ENCODE measurements at places on chromosomes 4 and X.

- DNase-seq: no peak
Observed at GRCh38 chrX:47145395-47146120, 537 bp downstream of the RBM10 start.

DNA sequence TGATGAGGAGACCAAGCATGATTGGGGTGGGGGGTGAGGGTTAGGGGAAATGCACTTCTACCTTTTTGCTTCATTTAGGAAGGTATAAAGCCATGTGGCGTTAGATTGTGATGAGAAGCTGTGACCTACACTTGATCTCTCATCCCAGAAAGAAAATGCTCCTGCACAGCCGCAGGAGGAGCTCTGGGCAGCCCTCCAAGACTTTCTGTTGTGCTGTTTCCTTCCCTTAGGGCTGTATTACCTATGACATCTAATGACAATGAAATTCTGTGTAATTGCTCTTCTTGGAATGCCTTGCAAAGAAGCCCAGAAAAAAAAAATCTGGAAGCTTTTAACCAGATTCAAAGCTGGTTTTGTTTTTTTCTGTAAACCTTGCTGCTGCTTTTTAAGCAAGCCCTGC is 13.4 kb downstream of the PRPS2 start:
- no peak for DNase-seq

GRCh38 chrX:47501226-47502074 is 18.4 kb upstream of the ZNF41 start:
- DNase-seq: no peak

- no peak for DNase-seq
Observed at GRCh38 chr4:77159806-77160205, 2.8 kb downstream of the CCNG2 start.

- DNase-seq: peak; percentile 18
Observed at GRCh38 chr4:153318696-153319320, 25.7 kb upstream of the MND1 start.

DNA sequence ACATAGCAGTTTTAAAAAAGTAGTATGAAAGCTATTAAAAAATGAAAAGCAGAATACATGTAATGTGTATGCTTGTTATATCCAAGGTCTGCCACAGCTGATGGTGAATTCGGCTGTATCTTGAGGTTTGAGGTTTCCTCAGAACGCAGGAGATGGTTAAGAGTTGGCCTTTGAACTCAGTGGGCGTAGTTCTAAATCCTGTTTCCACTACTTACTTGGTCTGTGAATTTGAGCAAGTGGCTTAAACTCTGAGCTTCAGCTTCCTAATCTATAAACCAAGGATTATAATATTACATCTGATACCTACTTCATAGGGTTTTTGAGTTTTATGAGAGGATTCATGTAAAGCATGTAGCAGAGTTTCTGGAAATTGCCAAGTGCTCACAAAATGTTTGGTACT is 125.2 kb downstream of the STIM2 start:
- no peak for DNase-seq

- no peak for DNase-seq
Observed at GRCh38 chr4:43990963-43991362, 457.6 kb downstream of the KCTD8 start.

- DNase-seq: no peak
Observed at GRCh38 chr4:182922501-182923284, 5.5 kb upstream of the DCTD start.

GRCh38 chrX:153381684-153382532 is 19.2 kb downstream of the PNMA6E start:
- peak; percentile 78 for DNase-seq

GRCh38 chrX:119235051-119235511 is 1.0 kb upstream of the PGRMC1 start:
- DNase-seq: no peak

DNA sequence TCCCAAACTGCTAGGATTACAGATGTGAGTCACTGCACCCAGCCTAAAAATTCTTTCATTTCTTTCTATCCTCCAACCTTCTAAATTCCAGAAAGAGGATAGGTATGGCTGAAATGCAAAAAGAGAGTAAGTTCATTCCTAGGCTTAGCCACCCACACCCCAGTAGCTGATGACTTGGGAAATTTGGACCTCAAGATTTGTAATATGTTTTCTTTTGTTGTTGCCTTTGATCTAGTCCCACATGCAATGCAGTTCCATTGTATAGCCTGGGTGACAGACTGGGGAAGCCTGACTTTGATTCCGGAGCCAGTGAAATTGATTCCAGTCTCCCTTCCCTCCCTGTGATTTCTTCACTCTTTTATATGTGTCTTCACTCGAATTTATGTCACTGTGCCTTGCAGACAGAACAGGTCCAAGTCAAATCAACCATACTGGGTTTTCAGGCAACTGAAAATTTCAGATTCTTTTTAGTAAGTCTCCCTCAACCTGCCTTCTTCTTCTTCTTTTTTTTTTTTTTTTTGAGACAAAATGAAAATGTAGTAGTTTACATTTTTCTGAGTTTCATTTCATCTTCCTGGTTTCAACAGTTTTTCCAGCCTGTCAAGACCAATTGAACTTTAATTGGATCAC is 176.2 kb upstream of the RBPJ start:
- no peak for DNase-seq

GRCh38 chr4:145041378-145041777 is 56.6 kb downstream of the ANAPC10 start:
- no peak for DNase-seq

GRCh38 chr4:104022226-104022625 is 302.4 kb upstream of the TACR3 start:
- no peak for DNase-seq

DNA sequence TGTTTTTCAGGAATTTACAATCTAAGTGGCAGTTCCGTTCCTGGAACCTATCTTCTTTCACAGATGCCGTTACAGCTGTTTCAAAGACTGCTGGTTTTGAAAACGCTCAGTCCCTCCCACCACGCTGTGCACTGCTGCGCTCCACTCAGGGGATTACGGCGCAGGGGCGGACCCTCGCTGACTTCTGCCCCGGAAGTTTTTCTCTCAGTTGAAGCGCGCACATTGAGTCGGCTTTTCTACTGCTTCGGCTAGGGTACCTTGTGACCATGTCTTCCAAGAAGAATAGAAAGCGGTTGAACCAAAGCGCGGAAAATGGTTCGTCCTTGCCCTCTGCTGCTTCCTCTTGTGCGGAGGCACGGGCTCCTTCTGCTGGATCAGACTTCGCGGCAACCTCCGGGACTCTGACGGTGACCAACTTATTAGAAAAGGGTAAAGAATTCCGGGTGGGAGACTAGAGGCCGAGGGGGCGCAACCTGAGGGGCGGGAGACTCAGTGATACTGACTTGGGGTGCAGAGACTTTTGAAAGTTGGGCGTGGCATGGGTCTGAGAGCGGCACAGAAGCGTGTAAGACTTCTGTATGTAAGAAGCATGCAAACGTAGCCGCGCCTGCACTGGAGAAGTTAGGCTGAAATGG is 597 bp upstream of the NUDT6 start:
- peak; percentile 70 for DNase-seq

DNA sequence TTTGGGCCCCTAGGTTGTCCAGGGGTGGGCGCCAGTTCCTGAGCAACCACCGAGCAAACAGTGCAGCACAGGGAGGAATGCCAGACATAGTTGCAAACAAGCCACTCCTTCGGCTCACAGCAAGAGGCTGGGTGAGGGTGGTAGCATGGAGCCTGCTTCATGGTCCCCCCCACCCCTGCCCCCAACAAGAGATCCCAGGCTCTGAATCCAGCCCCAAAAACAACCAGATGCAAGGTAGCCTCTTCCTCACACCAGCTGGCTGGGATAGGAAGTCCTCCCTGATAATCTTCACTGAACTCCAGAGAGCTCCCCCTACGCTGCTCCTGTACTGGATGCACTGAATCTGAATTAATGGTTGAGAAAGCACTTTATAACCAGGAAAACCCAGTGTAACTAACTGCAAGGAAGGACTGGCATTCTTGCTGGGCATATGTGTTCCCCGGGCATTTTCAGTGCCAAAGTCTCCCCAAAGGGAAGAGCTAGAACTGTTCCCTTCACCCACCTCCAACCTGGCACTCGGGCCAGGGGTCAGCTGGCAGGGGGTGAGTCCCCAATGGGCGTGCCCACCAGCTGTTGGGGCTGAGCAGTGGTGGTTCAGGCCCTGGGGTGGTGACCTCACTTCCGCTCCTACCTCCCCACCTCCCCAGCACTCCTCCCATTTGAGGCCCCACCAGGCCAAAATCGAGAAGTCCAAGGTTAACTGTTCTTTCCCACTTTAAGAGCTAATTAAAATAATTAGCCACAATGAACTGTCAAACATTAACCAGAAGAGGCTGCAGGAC is 1.5 kb downstream of the ELF4 start:
- no peak for DNase-seq

GRCh38 chr4:83171436-83172039 is 57.0 kb upstream of the PLAC8 start:
- DNase-seq: no peak

DNA sequence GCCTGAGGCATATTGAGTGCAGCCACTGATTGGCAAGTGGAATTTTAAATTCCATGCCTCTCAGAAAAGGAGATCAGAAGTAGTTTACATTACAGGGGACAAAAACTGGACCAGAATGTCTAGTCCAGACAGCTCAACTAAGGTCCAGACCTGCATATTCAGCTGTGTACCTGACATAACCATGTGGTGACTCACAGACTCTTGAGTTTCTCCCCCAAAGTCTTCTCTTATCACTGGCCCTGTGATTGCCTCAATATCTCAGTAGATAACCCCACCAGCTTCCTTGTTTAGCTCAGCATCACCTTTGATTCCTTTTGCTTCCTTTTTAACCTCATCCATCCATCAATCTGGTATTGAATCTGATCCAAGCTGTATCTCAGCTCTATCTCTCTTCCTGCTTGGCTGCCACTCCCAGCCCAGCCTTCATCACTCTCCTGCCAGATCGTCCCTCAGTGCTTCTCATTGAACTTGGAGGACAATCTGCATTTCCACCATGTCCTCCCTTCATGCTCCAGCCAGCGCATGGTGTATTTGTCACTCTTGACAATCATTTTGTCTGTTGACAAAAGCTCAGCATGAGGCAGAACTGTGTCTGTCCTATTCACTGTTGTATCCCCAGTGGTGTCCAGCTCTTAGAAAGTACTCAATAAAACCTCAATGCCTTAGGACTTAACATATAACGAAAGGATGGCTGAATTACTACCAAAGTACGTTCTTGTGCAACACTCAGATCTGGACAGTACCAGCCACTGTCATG is 27.8 kb upstream of the SLC2A9 start:
- no peak for DNase-seq

DNA sequence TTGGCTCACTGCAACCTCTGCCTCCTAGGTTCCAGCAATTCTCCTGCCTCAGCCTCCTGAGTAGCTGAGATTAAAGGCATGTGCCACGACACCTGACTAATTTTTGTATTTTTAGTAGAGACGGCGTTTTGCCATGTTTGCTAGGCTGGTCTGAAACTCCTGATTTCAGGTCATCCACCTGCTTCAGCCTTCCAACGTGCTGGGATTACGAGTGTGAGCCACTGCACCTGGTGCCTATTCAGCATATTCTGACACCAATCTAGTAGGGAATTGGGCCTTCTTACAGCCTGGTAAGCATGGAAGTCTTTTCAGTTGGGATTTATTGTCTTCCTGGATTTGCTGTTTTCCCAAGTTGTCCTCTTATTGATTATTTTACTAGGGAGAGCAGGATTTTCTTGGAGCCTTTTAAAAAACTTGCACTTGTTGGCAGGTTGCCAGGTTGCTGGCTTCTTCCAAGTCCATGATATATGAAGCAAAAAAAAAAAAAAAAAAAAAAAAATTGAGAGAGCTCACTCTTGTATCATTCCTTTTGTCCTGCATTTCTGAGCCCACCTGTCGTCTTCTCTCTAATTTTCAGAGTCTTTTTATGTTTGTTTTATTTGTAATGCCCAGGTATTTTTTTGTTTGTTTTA is 43.7 kb downstream of the TMPRSS11E start:
- DNase-seq: no peak

DNA sequence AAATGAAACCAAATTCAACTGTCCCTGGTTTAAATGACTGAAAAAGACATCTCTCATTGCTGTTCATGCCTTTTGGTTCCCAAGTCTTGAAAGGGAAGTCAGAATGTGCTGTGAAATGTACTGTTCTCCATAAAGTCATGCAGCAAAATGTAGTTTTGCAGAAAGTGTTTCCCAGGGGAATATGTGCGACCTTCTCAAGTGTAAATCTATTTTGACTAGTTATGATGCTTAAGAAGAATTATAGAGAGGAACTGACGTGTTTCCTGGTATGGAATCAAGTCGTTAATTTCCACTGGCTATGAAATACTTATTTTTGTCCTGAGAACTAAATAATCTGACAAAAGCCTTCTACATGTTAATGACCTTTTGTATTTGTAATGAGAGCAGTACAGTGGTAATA is 223.1 kb downstream of the CLCN4 start:
- no peak for DNase-seq

- no peak for DNase-seq
Observed at GRCh38 chr4:24144381-24144780, 254.5 kb upstream of the PPARGC1A start.

DNA sequence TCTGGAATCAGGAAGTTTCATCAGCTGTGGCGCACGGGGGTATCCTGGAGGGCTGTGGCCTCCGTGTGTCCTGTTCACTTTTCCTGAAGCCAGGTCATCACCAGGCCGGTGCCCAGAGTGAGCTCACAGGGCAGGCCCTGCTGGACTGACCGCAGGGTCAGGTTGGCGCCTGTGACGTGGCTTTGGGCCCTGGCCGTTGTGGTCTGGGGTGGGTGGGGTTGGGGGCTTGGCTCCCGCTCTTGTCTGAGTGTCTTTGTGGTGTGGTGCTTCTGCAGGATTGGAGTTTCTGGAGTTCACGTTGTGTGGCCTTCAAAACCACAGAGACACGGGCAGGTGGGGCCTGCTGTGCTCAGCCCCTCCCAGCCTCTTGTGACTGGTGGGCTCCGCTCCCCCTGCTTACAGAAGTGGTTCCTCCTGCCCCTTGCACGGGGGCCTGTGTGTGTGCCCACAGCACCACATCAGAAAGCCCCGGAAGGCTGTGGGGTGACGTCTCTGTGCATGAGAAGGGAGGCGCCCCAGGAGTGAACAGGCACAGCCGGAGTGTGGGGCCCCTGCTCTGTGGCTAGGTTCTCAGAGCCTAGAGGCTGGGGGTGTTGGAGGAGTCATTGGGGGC is 9.5 kb downstream of the RGS12 start:
- no peak for DNase-seq

GRCh38 chrX:149208307-149208706 is 296.8 kb downstream of the IDS start:
- no peak for DNase-seq

GRCh38 chr4:142544039-142544438 is 302.1 kb downstream of the INPP4B start:
- DNase-seq: no peak

DNA sequence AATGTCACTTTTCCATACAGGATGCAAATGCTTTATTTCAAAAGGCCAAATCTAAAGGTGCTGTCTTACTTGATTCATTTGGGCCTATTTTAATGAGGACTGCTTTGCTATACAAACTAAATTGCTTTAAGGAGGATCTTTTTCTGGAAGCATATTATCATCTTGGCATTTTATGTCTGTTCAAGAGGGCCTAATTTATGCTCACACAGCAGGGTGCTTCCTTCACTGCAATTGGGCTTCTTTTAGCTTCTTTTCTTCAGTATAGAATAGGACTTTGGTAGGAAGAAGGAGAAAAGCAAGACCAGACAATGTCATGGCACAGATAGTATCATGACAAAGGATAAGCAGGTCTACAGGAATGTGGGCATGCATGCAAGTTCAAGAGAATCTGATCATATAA is 222.4 kb upstream of the ANKRD50 start:
- no peak for DNase-seq
